ENCODE measurements at places on chromosomes 6 and 20.

DNA sequence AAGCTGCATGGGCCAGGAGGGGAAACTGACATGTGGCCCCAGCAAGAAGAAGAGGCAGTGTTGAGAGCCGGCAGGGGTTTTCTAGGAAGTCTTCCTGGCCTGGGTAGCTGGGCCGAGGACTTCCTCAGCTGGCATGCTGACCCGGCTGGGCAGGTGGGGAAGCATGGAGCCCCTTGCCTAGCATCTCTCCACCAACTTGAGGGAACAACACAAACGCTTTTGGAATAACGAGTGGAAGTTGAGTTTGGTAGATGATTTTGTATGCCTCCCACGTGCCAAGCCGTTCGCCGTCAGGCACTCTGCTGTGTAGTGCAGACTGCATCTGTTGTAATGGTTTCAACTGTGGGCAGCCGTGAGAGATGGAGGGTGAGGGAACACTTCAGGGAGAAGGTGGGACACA, 7.3 kb downstream of the TMEM181 start:
- DNase-seq: no peak

- no peak for DNase-seq
These were observed 10.0 kb downstream of the JPH2 start for GRCh38 chr20:44176833-44177534.

GRCh38 chr20:3166338-3166912, 6.8 kb upstream of the FASTKD5 start:
- no peak for DNase-seq

DNA sequence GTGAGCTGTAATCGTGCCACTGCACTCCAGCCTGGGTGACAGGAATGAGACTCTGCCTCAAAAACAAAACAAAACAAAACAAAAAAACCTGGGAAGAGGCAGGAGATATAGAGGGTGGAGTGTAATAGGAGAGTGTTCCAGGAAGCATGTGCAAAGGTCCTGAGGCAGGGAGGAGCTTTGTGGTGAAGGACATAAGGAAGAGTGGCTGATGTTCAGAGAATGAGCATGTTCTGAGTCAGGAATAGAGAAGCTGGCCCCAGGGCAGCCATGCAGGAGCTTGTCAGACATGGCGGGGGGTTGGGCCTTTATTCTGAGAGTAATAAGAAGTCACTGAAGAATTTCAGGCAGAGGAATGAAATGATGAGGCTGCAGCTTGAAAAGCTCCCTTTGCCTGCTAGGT, 337.0 kb downstream of the CDH26 start:
- no peak for DNase-seq

DNA sequence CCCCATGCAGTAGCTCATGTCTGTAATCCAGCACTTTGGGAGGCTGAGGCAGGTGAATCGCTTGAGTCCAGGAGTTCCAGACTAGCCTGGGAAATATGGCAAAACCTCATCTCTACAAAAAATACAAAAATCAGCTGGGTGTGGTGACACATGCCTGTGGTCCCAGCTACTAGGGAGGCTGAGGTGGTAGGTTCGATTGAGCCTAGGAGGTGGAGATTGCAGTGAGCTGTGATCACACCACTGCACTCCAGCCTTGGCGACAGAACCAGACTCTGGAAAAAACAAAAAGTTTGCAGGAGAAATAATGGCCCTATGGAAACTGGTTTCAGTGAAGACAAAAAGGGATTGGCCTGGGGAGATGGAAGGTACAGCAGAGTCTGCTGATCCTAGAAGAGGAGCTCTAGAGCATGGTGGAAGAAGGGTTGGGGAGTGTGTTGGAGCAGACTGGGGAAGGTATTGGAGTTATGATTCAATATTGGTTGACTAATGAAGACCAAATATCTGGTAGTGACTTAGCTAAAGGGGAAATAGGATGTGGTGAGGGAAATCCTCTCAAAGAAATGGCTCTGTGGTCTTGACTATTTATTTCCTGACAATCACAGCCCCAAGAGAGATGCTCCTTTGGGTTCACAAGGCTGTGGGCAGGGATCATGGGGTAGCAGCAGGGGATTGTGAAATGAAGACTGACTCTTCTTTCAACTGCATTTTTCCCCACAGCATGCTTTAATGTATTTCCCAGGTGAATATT, 281.9 kb downstream of the UTRN start:
- DNase-seq: no peak

DNA sequence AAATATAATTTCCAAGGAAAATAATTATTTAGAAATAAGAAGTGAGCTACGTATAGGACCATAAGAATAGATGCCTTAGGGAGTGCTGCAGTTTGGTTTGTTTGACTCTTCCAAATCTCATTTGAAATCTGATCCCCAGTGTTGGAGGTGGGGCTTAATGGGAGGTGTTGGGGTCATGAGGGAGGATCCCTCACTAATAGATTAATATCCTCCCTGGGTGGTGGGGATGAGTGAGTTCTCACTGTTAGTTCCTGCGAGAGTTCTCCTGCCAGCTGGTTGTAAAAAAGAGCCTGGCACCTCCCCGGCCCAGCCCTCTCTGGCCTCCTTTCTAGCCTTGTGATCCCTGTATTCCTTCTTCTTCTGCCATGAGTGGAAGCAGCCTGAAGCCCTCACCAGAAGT, 69.3 kb downstream of the RCAN2 start:
- no peak for DNase-seq

DNA sequence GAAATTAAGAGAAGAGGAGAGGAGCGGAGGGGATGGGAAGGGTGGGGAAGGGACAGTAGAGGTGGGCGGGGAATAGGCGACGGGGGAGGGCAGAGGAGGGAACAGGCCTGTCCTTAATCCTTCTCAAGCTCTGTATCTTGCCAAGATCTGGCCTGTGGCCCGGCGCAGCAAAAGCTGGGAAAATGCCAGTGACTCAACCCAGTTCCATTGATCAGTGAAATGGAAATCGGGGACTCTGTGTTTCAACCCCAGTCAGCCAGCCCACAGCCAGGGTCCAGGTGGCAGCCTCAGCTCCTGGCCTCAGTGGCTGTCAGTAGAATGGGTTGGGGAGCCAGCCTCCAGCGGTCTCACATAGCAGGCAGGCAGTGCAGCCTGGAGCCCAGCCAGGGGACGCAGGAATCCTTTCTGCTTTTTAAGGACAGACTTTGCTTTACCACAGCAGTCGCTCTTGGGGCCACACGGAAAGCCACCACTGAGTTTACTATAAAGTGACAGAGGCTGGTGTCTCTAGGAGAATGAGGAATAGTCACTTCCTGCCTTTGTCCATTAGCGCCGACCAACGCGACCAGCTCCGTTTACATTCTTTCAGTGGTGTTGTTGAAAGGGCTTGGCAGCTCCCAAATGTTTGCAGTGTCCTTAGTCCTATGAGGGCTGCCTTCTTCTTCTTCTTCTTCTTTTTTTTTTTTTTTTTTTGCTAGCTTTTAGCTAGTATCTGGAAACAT, 128.0 kb downstream of the RIN2 start:
- no peak for DNase-seq

DNA sequence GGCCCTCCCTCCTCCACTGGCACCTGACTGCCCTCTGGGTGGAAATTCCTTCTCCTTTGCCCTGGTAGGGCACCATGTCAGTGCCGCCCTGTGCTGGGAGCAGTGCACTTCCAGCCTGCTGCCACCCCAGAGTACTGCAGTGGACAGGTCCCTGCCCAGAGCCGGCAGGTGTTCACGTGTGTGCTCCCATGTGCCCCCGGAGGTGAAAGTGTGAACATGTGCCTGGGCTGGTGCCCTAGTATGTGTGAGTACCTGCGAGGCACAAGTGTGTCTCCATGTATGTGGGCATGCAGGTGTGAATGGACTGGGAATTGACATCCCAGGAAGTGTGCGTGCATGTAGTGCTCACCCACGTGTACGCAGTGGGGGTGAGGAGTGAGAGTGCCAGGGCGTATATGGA, 29.4 kb downstream of the SDCBP2 start:
- peak; percentile 50 for DNase-seq

- DNase-seq: no peak
These were observed 67.7 kb upstream of the PTCHD4 start for GRCh38 chr6:48178700-48179099.

GRCh38 chr6:111307275-111307858, 175.7 kb downstream of the REV3L start:
- no peak for DNase-seq

- DNase-seq: no peak
These were observed 16.3 kb upstream of the SERPINB9 start for GRCh38 chr6:2919401-2919800.

DNA sequence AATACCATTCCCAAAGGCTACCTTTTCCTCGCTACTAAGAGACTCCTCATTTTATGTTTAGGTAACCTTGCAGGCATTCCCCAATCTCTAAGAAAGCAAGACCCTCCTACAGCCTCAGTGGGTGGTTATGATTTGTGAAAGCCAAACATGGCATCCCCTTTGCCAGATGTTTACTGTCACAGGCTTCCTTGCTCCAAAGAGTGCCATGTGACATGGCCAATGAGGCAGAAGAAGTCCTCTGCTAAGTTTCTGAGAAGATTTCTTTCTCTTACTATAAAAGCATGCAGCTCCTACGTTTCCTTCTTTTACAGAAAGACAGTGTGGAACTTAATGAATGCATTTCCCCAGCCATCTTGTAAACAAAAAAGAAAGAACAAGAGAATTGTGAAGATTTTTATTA, 688.2 kb downstream of the TBC1D32 start:
- no peak for DNase-seq

GRCh38 chr6:129863664-129864063, 2.5 kb upstream of the TMEM244 start:
- DNase-seq: no peak

- no peak for DNase-seq
These were observed 30.9 kb downstream of the KIAA1755 start for GRCh38 chr20:38229376-38230252.

DNA sequence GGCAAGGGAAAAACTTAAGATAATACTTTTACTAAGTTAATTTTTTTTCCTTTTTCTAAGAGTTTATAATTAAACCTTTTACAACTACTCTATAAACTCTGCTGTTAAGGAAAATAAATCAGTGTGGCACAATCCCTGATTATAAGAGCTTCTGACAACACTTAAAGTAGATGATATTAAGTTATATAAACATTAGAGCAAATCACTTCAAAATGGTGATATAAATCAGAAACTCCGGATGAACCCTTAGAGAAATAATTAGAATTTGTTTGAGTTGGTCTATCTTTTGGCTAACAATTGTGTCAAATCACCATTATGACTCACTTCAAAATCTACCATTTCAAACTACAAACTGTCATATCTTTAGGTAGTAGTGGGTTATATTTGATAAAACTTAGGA, 104.9 kb downstream of the ARHGAP18 start:
- no peak for DNase-seq

GRCh38 chr6:46279874-46280273, 109.1 kb upstream of the ENPP5 start:
- no peak for DNase-seq

GRCh38 chr6:64000818-64001491, 365.4 kb downstream of the PHF3 start:
- no peak for DNase-seq

DNA sequence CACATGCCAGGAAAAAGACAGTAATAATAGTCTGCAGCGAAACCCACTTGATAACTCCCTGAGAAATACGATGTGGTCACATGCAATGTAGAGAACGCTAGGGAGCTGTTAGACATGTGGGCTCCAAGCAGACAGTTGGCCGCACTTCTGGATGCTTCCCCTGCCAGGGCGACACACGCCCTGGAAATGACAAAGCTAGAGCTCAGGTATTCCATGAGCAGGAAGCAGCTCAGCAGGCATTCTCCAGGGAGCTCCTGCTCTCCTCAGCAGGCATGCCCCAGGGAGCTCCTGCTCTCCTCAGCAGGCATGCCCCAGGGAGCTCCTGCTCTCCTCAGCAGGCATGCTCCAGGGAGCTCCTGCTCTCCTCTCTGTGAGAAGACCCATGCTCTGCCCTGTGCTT, 52.4 kb upstream of the NXT1 start:
- DNase-seq: no peak

DNA sequence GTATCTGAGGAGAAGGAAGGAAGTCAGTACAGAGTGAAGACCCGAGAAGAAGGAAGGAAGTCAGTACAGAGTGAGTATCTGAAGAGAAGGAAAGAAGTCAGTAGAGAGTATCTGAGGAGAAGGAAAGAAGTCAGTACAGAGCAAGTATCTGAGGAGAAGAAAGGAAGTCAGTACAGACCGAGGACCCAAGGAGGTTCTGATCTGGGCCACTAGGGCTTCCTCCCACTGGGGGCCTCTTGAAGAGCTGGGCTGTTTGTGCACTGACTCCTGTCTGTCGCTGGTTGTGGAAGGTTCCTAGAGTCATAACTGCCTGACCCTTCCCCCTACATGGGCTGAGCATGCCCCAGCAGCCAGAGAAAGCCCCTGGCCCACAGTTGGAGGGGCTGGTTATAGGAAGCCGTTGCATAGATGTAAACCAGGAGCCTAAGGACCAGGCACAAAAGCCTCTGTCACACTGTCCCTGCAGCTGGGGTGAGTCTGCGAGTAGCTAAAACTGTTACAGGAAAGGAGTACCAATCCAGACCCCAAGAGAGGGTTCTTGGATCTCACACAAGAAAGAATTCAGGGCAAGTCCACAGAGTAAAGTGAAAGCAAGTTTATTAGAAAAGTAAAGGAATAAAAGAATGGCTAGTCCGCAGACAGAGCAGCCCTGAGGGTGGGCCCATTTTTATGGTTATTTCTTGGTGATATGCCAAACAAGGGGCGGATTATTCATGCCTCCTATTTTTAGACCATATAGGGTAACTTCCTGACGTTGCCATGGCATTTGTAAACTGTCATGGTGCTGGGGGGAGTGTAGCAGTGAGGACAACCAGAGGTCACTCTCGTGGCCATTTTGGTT, 395.9 kb downstream of the PREX1 start:
- no peak for DNase-seq

GRCh38 chr20:25083141-25083772, 1.3 kb upstream of the VSX1 start:
- DNase-seq: no peak

- no peak for DNase-seq
These were observed 119.5 kb downstream of the MYB start for GRCh38 chr6:135300576-135300975.

DNA sequence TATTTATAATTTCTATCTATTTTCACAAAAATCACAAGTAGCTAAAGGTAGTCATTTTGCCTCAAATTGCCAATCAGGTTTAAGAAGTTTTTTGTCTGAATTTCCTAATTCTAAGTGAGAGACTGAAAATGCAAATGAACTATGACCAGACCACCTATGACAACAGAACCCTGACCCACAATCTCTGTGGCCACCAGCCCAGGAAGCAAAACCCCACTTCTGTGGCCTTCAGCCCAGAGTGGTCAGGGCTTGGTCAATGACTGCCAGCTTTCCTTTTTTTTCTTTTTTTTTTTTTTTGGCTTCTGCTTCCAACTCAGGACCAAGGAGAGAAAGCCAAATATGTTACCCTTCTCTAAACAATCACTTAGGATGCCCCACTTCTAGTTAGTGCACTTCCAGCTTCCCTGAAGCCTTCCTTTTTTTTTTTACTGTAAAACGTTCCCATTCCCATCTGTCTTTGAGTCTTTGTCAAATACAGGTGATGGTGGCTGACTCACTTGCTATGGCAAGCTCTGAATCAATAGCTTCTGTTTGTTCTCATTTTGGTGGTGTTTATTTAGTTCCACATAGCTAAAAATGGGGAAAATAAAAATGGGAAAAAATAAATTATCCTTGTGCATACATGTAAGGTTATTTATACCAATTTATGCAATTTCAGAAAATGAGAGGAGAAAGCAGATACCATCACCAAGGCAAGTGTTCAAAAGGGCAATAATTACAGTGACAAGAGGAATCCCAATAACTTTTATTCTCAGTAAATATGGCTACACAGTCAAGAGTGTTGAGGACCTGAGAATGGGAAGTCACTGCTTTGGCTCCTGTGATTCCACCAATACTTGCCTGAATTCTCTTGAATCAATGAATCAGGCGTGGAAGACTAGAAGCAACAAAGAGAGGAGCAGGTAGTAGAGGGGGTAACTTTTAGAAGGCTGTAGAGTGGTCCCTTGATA, 170.3 kb upstream of the PDE7B start:
- DNase-seq: no peak

GRCh38 chr6:27886073-27886472, 26.1 kb downstream of the OR2B2 start:
- DNase-seq: no peak

All from stimulated activated CD4-positive, alpha-beta T cell treated with anti-CD3 and anti-CD28 coated beads, Interleukin-4, amount 100 ng/mL, for 24 hours (primary cell).